ENCODE measurements at places on chromosomes 11 and 22.

- DNase-seq = no peak
These were observed 244.2 kb downstream of the ETS1 start for GRCh38 chr11:128343135-128343514.

DNA sequence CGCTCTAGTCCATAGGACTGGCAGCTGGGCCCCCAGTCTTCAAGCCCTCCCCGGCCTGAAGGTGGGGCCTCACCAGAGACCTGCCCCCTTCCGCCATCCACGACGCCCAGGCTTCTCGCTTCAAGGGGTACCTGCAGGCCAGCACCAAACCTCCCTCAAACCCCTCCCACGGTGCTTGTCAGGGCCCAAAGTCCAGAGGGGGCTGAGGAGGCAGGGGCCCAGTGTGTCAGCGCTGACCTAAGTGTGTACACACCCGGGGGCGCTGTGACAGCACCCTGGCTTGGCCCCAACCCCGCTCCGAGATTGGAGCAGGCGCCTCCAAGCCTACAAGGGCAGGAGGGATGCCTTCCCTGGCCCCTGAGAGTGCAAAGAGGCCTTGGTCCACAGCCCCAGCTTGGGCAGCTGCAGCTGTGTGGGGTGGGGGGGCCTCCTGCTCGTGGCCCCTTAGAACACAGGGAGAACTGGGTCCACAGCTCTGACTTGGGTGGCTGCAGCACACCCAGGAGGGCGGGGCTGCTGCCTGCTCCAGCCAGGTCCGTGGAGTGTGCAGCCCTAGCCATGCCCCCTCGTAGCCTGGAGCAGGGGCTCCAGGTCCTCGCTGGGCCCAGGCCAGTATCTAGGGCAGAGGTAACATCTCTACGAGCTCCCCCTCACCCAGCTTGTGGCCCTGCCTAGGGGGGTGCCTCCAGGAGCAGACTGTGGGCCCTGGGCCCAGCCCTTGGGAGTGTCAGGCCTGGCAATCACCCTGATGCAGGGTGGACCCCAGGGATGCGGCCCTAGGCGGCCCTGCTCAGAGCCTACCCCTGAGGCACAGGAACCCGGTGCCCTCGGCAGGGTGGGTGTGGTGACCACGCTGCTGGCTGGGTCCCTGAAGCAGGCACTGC, 4.9 kb downstream of the SBF2 start:
- DNase-seq = no peak

GRCh38 chr11:120904116-120904515, 119.8 kb upstream of the TBCEL start:
- no peak for DNase-seq

DNA sequence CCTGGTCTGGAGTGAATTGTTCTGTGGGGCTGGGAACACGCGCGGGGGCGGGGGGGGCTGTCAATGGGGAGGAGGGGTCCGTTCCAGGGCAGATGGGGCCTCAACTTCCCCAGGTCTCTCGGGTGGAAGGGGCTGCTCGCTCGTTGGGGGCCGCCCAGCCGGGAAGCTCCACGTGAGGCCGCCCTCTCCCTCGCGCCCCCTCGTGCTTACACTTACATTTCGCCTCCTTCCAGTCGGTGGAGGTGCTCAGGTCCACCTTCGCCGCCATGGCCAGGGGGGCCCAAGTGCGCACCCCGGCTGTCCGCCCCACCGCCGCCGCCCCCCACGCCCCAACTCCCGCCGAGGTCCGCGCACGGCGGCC, 452 bp downstream of the MACROD1 start:
- no peak for DNase-seq

- peak; percentile 33 for DNase-seq
These were observed 43.7 kb downstream of the MED15 start for GRCh38 chr22:20550851-20551744.

DNA sequence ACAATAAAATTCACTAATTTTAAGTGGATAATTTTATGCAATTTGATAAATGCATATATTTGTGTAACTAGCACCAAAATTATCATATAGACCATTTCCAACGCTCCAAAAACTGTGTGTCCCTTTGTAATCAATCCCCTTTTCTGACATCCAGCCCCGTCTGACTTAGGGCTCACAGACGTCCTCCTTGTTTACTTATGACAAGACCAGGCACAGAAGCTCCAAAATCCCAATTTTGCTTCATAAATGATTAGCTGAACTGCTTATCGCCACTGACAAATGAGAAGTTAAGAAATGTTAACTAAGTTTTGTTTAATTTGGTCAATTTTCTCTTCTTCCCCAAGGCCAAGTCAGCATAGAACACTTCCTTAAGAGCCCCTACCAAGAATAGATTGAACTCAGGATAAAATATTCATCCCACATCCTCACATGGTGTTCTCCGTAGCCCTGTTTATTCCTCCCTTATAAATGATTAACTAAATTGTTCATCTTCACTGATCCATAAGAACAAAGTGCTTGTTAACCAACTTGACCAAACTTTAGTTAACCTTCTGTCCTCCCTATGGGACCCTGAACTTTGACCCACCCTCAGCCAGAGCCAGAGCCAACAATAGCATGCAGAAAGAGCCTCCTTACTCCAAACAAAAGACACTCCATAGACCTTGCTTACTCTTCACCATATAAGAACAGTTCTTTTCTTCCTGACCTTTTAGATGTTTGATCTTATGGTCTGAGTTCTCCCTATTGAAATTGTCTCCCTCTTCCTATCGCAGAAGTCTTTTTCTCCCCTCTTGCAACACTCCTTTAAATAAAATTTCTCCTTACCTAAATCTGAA, 30.8 kb upstream of the GLYAT start:
- no peak for DNase-seq
